ENCODE measurements at places on chromosomes 3 and 15.

DNA sequence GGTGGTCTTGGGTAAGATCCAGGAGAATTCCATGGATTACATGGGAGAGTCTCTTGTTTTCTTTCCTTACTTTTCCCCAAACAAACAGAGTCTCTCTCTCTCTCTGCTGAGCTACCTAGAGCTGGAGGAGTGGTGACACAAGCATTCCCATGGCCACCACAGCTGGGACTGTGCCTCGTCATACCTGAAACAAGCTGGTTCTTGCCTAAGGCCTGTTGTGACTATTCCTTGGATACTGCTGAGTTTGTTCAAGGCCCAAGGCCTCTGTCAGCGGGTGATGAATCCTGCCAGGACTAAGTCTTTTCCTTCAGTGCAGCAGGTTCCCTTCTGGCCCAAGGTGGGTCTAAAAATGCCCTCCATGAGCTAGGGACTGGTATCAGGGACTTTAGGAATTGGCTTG lies 378.1 kb upstream of the ZNF385D start:
- DNase-seq, result no peak

GRCh38 chr3:142929109-142929508 lies 34.4 kb downstream of the PAQR9 start:
- DNase-seq, result peak; percentile 50

DNA sequence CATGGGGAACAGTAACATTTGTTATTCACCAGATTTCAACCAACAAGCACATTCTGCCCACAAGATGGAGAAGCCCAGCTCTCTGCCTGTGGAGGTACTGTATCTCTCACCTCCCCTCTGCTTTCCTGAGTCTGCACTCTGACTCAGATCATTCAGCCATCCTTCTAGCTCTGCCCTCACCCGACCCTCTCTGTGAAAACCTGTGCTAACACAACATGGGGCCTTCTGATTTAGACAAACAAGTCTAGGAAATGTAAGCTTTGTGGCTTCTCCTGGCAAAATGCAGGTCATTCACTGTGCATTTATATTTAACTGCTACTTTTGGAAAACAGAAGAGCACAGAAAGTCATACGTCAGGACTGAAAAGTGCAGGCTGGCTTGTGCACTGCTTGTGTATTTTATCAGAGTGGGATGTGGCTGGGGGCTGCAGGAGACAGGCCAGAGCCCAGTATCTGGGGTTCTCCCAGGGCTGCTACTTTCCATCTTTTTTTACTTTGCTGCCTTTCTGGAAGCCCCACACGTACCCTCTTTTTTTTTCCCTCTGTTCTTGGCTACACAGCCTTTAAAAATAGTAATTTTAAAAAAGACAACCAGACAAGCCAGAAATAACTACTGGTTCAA lies 50.8 kb downstream of the SUSD5 start:
- DNase-seq, result no peak

GRCh38 chr3:42957573-42957972 lies 21.5 kb upstream of the GASK1A start:
- no peak for DNase-seq

DNA sequence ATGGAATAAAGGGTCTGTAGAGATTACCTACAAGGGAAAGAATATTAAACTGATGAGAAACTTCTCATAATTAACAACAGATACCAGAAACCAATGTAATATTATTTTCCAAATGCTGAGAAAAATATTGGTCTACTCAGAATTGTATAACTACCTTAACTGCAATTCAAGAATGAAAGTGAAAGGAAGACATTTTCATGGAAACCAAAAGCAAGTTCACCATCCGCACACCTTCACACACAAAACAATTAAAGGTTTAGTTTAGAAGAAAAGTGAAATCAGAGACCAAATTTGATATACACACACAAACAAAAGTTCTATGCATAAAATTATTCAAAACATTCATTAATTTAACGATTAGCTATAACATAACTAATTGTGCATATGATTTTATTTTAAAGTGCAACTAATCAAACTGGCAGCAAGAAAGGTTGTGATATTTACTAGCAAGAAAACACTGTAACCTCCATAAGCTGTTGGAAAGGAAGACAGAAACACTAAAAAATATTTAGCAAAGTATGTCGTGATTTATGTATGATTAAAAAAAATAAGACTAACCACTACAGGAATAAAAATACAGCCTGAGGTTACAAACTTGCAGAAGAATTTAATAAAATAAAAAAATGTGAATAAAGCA lies 395.5 kb downstream of the FGF12 start:
- no peak for DNase-seq

GRCh38 chr15:71312731-71313460 lies 197.6 kb downstream of the THSD4 start:
- no peak for DNase-seq

- peak; percentile 52 for DNase-seq
Observed at GRCh38 chr15:43253431-43254403, 13.0 kb downstream of the TGM5 start.

DNA sequence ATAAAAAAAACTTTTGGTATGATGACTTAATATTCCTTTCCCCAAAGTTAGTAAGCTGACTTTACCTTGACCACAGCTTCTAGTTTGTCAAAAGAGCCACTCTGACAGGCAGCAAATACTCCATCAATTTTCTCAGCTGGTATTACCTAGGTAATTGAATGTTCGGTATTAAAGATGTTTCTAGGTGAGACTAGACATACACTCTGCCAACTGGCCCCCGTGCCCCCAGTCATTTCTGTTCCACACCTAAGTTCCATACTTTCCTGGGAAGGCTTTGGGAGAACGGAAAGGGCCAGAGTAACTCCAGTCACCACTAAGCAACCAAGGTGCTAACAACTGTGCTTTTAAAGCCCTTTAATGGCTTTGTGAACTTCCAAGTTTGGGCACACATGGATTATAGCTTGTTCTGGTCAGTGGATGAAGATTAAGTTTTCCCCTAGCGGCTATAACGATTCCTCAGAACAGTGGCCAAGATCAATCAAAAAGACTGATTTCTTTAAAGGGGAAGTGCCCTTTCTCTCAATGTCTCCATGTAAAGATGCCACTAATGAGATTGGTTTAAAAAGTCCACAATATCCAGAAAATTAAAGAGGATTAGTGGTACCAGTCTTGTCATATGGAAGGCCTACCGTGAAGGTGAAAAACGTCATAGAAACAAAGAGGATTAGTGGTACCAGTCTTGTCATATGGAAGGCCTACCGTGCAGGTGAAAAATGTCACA lies 7.0 kb downstream of the EIF4A2 start:
- DNase-seq, result peak; percentile 20

- DNase-seq, result no peak
Observed at GRCh38 chr3:55725681-55726500, 238.8 kb upstream of the WNT5A start.

DNA sequence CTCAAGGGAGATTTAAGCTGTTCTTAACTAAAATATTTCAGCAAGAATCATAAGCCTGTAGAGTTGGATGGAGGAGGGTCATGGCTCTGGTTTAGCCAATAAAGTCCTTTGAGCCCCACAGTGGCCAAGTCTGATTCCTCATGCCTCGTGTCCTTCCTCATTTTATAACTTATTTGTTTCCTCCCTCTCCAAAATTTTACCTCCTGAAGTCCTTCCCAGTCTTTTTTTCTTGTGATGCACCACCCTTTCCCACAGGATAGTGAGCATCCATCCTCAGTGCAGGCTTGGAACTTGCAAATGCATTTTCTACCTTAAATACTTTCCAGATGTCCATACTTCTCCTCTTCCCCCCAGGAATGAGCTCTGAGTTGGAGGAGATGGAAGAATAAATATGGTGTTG lies 162.7 kb upstream of the AGTR1 start:
- no peak for DNase-seq

GRCh38 chr15:100623301-100623700 lies 20.9 kb downstream of the ASB7 start:
- DNase-seq, result no peak

DNA sequence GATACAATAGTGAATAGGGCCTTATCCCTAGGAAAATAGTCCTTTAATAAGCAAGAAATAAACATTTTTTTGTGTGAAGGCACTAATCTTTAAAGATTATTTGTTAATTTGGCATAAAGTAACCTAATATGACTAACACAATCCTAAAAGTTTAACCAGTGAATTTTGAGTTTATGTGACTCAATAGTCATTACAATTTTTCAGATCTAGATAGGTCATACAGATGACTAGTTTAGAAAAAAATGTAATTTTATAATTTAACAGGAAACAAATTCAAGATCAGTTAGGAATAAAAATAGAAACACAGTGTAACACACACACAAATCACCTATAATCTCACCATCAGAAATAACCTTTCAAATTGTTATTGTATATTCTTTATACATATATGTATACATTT lies 620.7 kb upstream of the ALCAM start:
- no peak for DNase-seq

DNA sequence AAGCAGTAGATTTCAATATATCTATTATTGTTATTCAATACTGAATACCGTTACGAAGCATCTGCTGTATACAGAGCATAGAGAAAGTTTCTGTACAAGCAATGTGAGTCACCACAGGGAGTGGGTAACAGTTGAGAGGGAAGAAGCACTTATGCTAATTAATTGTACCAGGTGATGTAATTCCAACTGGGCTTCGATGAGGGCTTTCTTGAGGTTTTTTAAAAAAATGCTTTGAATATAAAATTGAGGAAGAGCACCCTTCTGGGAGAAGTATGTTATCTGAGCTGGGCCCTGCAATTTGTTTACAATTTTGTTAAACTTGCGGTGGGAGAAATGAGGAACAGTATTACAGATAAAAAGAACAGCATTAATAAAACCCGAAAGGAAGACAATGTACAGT lies 197.9 kb downstream of the TPRG1 start:
- DNase-seq, result no peak

DNA sequence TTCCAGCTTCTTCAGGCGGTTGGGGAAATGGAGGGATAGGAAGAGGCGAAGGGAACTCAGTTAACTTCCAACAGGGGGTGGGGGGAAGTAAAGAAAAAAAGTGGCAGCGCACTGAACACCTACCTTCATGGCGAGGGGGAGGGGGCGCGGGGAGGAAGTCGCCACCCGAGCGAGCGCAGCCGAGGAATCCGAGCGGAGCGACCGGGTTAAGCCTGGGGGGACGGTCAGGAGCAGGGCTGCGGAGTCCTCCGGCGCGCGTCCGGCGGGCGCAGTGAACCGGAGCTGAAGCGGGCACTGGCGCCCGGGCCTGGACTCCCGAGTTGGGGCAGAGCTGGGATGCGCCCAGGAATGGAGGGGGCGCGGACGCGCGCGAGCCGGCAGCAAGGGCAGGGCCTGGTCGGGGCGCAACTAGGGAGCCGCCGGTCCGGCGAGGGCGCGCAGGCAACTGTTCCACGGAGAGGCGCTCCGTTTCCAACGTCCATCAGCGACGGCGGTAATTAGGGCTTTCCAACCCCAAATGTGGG lies at the start of gene WNT5A:
Gene WNT5A, minus strand, starts transcription at position 450 of the 524 bp plus-strand sequence. Its CDS starts 321 bp downstream, at position 129.
- DNase-seq, result no peak

GRCh38 chr3:156433910-156434309 lies 121.0 kb downstream of the SSR3 start:
- DNase-seq, result no peak

DNA sequence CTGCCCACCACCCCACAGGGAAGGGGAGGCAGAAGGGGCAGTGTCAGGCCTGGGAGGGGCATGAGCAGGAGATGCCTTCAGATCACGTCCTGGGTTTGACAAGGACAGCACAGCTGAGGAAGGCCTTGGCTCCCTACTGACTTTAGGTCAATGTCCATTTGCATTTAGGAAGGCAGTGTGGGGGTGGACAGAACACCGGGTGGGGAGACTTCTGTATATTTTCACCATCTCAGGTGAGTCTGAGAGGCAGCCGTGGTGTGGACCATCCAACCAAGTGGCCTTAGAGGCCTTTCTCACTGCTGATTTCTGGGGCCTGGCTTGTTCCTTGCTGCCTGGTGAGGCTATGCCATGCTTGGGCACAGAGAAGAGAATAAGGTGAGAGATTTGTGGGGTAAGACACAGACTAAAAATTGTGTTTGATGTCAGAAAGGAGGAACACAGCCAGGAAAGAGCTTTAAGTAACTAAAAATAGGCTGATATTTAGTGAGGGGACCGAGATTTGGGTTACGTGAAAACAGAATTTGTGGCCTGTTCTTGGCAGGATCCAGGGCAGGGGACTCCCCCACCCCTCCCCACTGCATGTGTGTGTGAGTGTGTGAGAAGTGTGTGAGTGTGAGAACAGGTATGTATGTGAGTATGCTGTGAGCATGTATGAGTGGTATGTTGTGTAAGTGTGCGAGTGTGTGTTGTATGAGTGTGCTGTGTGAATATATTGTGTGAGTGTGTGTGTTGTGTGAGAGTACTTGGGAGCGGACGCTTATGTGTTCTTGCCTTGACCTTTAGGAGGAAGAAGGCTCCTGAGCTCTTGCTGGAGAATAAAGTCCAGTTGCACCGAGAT lies 11.8 kb upstream of the PLA2G4E start:
- DNase-seq, result no peak

GRCh38 chr3:102074946-102075345 lies 225.6 kb downstream of the NFKBIZ start:
- DNase-seq, result no peak

- no peak for DNase-seq
Observed at GRCh38 chr15:66985653-66986052, 79.7 kb upstream of the SMAD3 start.

DNA sequence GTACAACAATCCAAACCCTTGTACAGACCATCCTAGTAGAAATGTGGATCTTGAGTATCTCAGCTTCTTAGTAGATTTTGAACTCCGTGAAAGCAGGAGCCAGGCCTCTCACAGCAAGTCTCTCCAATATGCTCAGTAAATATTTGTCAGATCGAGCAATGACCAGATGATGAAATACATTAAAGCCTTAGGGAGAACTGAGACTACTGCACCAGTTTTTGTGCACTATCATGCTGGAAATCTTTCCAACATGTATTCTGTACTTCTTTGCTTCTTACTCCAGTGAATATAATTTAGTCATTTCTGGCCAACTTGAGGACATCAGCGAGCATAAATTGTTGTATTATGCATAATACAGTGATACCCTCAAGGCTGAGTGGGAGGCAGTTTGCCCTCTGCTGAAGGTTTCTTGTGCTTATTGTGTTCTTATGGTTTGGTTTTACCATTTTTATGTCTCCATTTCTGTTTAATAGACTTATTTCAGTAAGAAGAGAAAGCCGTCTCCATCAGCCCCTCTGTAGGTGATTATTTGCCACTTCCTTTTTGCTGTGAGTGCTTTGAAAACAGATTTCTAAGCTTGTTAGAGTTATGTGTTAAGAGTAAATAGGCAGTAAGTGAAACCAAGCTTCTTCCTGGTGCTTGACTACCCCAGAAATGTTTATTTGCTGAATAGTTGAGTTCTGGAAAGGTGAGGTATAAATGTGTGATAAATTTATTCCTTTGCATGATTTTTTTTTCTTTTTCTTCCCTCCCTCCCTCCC lies 147.1 kb downstream of the PGPEP1L start:
- DNase-seq, result no peak

- no peak for DNase-seq
Observed at GRCh38 chr3:129694228-129694627, 87.8 kb upstream of the PLXND1 start.

DNA sequence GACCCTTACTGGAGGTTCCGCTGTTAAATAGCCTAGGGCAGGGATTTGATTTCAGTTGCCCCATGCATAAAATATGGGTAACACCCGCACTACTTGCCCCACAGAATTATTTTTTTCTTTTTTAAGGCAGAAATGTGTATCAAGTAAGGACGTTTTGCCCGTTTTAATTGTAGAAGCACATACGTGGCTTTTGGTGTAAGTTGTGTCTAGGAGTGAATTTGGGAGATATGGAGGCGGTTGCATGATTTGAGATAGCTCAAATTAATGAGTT lies 636 bp upstream of the LRRC58 start:
- DNase-seq, result no peak

Measured in stimulated activated CD4-positive, alpha-beta T cell treated with anti-CD3 and anti-CD28 coated beads, Interleukin-1b, Interleukin-23, amount 100 ng/mL, for 48 hours (primary cell).